ENCODE measurements at places on chromosomes 3 and 15.
A peak's percentile ranks its signal among the peaks of the same experiment; 100 is the strongest.

DNA sequence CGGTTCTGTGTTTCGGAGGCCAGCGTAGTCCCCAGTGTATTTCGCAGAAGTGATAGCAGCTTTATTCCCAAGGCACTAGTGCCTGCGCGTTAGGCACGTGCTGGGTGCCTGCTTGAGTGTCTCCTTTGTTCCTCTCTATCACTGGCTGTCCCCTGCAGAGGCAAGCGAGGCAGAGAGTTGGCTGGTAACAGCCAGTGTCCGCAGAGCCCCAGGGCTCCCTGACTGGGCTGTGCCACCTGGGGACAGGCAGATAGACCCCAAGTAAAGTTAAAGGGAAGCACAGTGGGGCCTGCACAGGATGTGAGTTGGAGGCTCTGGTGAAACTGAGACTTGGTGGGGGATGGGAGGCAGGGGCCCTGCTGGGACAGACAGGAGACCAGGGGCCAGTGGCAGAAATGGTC is 50.7 kb downstream of the APBA2 start:
- peak; percentile 41 for DNase-seq

DNA sequence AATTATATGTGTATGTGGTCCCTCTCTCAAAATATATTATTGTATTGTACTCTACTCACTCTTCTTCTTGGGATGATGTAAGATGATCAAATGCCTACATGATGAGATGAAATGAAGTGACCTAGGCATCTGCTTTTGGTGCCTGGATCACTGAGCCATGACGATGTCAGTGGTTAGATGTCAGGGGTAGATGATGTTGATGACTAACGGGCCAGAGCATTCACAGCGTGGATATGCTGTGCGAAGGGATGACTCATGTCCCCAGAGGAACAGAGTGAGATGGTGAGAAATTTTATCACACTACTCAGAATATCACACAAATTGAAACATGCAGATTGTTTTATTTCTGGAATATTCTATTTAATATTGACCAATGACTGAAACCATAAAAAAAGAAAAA is 233.9 kb upstream of the CADM2 start:
- no peak for DNase-seq

DNA sequence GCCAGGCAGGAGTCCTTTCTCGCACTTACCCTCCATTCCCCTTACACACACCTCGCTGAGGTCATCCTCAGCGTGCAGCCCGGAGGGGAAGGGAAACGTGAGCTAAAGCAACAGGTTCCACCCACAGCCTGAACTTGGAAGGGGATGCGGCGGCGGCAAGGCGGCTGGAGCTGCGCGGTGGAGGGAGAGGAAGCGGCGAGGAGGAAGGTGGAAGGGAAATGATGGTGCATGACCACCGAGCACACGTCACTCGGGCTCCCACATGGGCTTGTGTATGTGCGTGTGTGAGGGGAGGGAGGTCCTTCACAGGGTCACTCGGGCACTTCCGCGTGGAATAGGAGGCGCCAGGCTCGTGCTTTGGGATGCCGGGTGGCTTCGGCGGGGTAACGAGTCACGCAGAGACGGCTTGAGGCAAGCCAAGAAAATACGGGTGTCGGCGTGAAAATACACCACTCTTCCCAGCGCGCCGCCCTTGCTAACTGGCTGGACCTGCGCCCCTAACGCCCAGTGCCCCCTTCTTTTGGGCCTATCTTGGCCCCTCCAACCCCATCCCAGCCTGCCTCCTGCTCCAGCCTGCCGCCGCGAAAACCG is 225.5 kb upstream of the IL12A start:
- DNase-seq = peak; percentile 28

DNA sequence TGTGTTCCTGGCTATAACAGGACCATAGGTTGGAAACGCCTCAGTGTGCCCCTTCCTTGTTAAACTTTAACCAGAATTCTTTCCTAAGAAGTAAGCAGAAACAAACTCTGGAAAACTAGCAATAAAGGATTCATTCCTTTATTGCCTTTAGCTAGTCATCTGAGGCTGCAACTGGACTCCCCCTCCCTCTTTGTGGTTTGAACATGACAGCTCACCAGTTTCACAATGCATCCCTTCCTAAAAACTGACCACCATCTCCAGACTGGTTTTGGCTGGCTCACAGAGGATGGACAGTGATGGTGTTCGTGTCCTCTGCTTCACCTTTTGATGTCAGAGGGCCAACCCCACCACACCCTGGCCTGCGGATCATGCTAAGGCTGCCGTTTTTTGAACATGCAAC is 27.9 kb upstream of the TGFBR2 start:
- no peak for DNase-seq

- no peak for DNase-seq
These were observed 1.2 kb upstream of the COL6A6 start for GRCh38 chr3:130515755-130516154.

DNA sequence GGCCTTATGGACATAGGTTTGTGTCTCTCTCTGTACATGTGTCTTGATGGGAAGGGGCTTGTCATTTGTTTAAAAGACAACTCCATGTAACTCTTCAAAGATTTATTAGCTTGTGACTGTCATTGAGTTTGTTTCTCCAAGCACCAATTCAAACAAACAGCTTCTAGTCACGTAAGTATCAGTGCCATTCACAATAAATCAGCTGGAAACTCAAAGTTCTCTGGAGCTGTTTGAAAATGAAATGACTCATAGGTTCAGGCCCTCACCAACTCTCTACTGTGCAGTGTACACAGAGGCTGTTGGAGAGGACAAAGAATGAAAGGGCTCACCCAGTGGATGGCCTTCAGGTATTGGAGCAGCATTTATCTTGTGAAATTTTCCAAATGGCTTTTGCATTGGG is 476.3 kb downstream of the AGBL1 start:
- DNase-seq = peak; percentile 94

- no peak for DNase-seq
These were observed 27.0 kb upstream of the TFG start for GRCh38 chr3:100682056-100682853.

- no peak for DNase-seq
These were observed 3.2 kb upstream of the FEM1B start for GRCh38 chr15:68274201-68274848.

Data from NCI-H345 (cell line).